ENCODE measurements at places on chromosomes 2 and 18.
A peak's percentile ranks its signal among the peaks of the same experiment; 100 is the strongest.

DNA sequence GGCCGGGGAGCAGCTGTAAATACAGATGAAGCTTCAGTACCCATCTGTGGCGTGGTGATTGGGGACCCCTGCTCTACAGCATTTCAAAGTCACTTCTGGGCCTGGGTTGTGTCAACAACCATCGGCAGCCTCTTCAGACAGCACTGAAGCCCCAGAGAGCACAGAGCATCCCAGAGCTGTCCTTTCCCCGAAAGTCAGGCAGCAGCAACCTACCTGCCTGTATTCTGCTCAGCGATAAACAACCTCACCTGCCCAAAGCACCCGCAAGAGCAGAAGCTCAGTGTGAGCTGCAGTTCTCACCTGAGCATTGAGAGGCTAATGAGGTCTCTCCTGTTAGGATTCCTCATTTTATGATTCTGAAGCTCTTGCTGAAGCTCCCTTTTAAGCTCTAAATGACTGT, 19.3 kb downstream of the TRABD2A start:
- DNase-seq, result no peak

DNA sequence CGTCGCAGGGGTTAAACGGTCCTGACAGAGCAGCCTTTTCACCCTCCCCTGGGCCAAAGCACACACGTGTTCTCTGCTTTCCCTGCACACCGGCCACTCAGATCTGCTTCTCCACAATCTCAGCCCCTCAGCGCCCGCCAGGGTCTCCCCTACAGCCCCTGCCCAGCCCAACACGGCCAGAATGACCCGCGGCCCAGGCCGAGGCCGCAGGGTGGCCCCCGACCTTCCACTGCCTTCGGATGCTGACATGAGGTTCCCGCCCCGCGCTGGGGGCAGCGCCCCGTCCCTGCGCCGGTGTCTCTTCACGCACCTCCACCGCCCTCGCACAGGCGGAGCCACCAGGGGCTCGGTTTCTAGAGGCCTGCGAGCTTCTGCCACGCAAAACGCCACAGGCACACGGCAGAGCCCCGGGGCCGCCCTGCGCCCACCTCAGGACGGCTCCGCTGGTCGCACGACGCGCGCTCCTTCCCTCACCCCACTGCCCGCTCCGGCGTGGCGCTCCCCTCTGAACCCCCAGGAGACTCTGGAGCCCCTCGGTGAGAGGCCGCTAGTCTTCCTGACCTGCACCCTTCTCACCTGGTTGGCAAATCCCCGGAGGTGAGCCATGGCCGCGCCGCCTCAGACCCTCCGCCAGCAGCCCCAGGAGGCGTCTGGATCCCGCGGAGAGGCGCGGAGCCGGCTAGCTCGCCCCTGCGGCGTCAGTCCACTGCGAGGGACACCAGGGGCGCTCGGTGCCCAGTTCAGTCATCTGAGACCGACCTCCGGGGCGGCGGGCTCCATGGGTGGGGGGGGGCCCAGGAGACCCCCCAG, 749 bp downstream of the STK25 start:
- DNase-seq, result peak; percentile 79

- no peak for DNase-seq
These were observed 298.2 kb downstream of the SP3 start for GRCh38 chr2:173667014-173667413.

- DNase-seq, result no peak
These were observed 703.6 kb downstream of the CPS1 start for GRCh38 chr2:211259831-211260476.

DNA sequence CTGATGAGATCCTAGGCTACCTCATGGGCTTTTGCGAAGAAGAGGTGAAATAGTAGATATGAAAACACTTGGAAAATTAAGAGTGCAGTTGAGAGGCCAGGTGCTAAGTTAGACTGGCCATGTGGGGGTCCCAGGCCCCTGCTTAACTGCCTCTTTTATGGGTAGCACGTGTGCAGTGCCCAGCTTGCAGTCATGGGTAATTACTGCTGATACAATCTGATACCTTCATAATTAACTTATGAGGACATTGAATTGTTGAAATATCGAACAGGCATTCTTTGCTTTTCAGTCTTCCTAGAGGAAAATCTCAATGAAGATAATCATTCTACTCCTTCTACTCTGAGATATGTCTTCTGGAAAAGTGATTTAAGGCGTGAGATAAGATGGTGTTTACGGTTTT, 11.6 kb downstream of the TRAF3IP1 start:
- no peak for DNase-seq

- DNase-seq, result peak; percentile 86
These were observed 1.4 kb downstream of the PSME4 start for GRCh38 chr2:53969285-53969967.

GRCh38 chr2:209956271-209956670, 46.2 kb upstream of the RPE start:
- no peak for DNase-seq

- DNase-seq, result no peak
These were observed 312.8 kb downstream of the EXOC6B start for GRCh38 chr2:72513011-72513410.

DNA sequence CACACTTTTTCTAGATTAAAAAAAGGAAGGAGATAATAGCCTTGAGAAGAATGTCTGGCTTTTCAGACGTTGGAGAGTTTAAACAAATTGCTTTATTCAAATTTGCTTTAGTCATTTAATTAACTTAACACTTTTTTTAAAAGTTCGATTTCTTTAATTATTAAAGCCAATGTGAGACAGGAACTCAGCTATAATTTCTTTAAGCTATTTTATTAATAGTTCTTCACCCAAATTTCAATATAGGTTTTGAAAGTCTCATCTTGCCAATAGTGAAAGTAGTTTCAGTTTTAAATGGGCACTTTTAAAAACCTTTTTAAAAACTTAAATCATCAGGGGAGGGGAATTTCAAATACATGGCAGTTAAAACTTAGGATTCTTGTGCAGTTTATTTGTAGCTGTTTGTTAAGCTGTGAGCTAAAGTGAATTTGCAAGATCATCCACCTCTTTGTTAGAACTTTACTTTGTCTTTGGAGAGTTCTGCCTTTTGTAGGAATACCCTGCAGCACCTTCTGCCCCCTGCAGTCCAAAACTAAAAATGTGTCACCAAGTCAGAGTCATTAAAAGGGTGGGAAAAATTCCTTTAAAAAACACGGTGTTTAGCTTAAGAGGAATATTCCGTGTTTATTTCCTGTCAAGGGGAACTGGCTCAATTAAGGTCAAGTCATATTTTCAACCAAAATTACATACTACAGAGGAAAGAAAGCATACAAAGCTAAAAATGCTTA, 4.6 kb downstream of the TGIF1 start:
- peak; percentile 73 for DNase-seq

DNA sequence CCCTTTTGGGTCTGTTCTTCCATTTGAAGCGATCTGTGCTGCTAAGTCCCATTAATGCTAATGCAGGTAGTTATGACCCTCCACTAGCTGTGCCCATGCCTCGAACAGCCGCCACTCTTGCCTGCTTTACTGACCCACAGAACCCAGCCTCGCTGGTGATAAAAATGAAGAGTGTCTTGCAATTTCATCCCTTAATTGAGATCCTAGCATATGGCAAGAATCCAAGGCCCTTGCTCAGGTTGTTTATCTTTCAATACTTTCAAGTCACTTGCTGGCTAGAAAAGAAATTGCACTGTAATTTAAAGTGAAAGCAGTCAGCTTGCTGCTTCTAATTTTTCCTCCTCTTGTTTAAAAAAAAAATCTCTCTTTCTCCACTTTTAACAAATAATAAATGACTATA, 73.6 kb downstream of the ZNF521 start:
- no peak for DNase-seq

GRCh38 chr2:120863661-120864320, 128.1 kb downstream of the GLI2 start:
- DNase-seq, result peak; percentile 94

- peak; percentile 83 for DNase-seq
These were observed 80.0 kb upstream of the TMEM200C start for GRCh38 chr18:5975111-5976002.

DNA sequence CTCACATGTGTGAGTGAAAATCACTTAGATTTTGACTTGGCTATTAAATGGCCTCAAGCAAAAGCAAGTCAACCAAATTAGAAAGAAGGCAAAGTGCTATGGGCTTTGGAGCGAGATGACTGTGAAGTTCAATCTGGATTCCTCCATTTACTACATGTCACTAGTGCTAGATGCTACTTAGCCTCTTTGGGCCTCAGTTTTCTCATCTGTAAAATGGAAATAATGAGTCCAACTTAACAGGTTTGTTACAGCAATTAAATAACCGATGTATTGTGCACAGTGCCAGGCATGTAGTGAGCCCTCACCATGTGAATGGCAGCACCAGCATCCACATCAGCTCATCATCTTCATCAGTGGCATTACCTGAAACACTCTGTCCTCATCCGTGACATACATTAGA, 376.3 kb downstream of the MTX2 start:
- DNase-seq, result no peak

DNA sequence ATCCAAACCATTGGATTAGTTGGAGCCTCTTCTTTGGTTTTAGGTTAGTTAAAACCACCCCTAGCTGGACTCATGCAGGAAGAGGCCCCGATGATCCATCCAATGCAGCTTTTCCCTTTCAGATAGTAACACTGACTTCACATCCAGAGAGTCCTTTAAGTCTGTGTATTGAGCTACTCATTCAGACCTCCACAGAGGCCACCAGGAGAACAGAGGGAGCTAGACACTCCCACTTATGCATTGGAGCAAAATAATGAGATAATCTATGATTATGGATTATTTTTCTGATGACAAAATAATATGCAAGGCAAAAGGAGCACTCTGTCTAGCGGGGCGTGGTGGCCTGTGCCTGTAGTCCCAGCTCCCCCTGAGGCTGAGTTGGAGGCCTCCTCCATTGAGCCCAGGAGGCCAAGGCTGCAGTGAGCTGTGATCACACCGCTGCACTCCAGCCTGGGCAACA, 1.6 kb upstream of the ROCK2 start:
- peak; percentile 36 for DNase-seq

DNA sequence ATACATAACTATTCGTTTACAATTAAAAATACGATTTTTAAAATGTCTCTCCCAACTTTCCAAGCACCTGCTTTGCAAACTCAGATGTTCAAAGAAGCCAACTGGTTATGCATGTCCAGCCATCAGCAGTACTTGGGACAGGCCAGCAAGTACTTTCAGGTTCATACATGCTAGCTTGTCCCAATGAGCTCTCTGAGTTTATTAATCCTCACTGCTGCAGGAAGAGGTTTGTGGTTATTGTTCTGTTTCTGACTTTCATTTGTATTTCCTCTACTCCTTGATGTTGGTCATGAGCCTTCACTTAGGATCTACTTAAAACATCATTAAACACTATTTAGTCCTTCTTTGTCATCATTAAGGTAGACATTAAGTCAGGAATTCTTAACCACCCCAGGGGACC, 374.1 kb downstream of the LRATD1 start:
- DNase-seq, result no peak

- DNase-seq, result peak; percentile 23
These were observed 100.7 kb downstream of the NUP35 start for GRCh38 chr2:183224948-183225347.

- DNase-seq, result no peak
These were observed 47.4 kb downstream of the PTRHD1 start for GRCh38 chr2:24745825-24746224.

GRCh38 chr2:53575721-53576124, 191.9 kb upstream of the CHAC2 start:
- DNase-seq, result no peak

GRCh38 chr2:96260387-96261260, 5.2 kb downstream of the TMEM127 start:
- DNase-seq, result peak; percentile 95

DNA sequence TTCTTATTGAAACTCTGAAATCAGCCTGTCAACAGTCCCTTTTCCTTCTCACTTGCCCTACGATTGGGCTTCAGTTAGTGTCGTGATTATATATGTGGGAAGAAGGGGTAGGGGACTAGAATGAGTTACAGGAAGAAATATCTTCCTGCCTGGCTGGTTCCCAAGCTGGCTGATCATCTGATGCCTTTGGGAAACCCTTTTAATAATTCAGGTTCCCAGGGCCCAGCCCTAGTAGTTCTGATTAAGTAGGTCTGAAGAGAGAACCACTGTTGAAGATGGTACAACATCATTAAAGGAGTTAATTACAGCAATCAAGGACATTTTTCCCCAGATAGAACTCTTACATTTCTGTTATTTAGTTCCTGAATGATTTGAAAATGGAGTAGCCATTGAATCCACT, 110.1 kb upstream of the EML6 start:
- DNase-seq, result no peak

DNA sequence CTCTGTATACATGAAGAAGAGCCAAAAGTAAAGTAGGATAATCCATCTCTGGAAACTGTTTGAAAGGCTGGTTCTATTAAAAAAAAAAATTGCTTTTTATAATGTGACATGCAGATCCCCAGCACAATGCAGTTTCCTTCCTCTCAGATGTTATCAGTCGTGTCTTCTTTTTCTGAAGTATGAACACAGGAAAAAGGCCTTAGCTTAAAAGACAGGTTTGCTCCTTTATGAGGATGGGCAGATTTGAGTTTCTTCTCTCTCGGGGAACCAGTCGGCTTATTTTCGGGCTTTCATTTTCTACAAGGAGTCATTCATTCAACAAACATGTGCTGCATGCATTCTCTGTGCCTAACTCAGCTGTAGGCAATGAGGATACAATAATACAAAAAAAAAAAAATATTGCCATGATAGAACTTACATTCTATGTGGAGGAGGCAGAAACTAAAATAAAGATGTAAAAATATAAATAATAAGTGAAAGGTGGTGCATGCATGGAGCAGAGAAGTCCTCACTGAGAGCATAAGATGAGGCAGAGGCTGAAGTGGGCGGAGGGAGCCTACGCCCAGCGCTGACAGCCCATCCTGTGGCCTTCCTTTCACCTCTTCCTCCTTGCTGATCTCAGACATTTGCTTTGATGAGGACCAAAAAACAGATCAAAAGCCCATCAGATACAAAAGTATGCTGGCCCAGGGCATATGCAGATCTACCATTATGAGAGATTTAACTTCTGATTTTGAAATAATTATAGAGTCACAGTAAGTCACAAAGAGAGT, at the start of gene CD226:
CD226 (minus strand) TSS at position 513 of the 773 bp plus-strand sequence; CDS start at position 46, 467 bp downstream.
- DNase-seq, result no peak

DNA sequence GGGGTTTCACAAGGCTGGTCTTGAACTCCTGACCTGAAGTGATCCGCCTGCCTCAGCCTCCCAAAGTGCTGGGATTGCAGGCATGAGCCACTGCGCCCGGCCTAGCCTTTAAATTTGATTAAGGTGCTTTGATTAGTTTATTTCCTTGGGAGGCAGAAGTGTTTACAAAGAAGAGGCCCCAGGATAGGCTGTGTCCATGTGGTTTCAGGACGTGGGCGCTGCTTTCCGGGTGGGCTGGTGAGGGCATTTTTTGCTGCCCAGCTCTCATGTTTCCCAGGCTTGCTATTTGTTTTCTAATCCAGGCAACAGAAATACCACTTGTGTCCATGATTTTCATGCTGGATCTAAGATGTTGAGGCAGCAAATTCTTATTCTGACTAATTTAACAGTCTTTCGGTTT, 124.2 kb downstream of the SH3RF3 start:
- no peak for DNase-seq

- peak; percentile 87 for DNase-seq
These were observed 2.2 kb downstream of the SEPTIN10 start for GRCh38 chr2:109611467-109612095.
